ENCODE measurements at places on chromosomes 12 and 14.

DNA sequence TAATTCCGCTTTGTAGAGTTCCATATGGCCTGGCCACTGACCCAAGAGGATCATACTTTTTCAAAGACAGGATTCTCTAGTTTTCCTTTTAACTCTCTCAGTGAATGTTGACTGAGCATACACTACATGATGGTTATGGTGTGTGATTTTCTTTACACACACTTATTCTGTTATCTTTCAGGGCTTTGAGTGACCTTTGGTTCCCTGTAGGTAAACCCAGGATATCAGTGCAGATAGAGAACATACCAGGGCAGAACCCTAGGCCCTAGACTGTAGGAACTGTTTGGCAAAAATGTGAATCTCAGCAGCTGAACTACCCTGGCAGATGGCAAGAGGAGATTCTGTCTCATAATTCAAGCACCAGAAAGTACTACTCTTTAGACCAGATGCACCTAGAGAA is 159.6 kb downstream of the KCNA5 start:
- DNase-seq, result no peak

GRCh38 chr12:80170915-80171314 is 71.6 kb downstream of the OTOGL start:
- no peak for DNase-seq

- DNase-seq, result peak; percentile 22
These were observed 61.9 kb upstream of the MAX start for GRCh38 chr14:65164068-65164824.

GRCh38 chr14:104528496-104528895 is 51.1 kb upstream of the C14orf180 start:
- DNase-seq, result no peak
